Mammary epithelial cell (primary cell): ENCODE measurements at places on chromosomes 4 and X. TPM values are rescaled to one million over a fixed set of nuclear protein-coding genes. Genes with fewer than 3 reads are reported as not detected.

The IL13RA2 gene
- polyA plus RNA-seq: 2.9 TPM

The NHS gene
- polyA plus RNA-seq: 2.2 TPM

The STOX2 gene
- polyA plus RNA-seq: 1.8 TPM

The SMPX gene
- not detected for polyA plus RNA-seq

The NXF2B gene
- not detected for polyA plus RNA-seq

The ODAM gene
- not detected for polyA plus RNA-seq

GRCh38 chr4:18138076-18138665 is 116.6 kb upstream of the LCORL start:
- DNase-seq: no peak

DNA sequence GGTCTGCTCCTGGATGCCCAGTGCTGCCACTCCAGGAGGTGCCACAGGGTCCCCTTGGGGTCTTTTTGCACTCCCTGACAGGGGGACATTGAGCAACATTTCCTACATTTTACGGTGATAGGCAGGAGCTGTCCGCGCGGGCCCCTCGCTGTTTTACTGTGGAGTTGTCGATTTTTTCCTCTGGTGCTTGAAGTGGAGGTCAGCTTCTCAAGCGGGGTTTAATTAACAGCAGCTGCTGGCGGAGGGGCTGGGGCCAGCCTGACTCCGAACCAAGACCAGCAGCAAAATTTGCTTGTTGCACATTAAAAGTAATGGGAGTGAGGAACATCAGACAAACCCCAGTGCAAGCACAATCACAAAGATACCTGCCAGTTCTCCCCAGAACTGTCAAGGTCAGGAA is 13.2 kb upstream of the SH3TC1 start:
- no peak for DNase-seq

GRCh38 chr4:39706334-39706733 is 8.4 kb downstream of the UBE2K start:
- peak; percentile 65 for DNase-seq

GRCh38 chrX:48460031-48460430 is 10.0 kb downstream of the SLC38A5 start:
- no peak for DNase-seq

DNA sequence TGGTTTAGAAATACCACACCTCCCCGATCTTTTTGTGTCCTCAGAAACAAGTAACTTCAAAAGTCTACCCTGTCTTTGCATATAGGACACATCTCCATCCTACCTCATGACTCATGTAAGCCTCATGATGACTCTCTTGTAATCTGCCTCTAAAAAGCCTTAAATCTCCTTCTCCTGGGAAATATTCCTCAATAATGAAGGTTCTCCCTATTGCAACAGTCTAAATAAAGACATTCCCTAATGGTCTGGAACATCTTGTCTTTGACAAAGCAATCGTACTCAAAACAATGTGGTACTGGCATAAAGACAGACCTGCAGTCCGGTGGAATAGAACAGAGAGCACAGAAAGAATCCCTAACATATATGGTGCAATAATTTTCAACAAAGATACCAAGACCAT is 257.7 kb downstream of the OPHN1 start:
- DNase-seq: peak; percentile 11

- no peak for DNase-seq
These were observed 158.0 kb upstream of the PRDX4 start for GRCh38 chrX:23509256-23509655.

DNA sequence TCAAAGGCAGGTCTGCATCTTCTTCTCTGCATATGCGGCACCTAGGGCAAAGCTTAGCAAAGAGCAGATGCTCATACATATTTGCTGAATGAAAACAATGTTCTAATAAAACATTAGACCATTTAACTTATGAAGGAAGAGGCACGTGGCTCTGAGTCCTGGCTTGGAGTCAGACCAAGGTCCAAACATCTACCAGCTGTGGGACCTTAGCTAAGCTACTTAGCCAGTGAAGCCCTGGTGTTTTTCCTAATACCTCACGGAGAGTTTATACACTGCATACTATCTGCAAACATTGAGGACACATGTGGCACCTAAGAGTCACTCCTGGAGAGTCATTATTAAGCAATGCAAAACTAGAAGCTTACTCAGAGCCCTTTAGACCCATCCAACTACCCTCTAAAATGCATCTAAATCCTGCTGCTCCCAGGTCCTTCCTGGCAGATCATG is 9.0 kb downstream of the PDGFC start:
- DNase-seq: no peak

GRCh38 chr4:87844452-87844851 is 11.7 kb downstream of the MEPE start:
- no peak for DNase-seq

- no peak for DNase-seq
These were observed 11.9 kb downstream of the SULT1E1 start for GRCh38 chr4:69848028-69848427.

DNA sequence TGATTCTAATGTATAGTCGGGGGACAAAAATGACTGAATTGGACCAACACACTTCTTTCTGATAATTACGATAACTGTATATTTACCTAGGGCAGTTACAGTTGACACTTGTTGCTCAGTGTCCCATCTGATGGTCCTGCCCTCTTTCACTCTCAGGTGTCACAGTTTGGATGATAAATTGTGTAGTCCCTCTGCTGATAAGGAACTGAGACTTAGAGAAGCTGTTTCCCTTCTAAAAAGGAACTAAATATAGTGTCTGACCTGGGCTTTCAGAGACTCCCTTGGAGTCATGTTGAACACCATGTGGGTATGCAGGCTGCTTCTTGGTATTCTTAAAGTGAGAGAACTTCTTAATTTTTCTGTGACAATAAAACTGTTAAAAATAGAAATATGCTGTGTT is 23.7 kb upstream of the PNPLA4 start:
- DNase-seq: no peak

GRCh38 chr4:8515316-8516060 is 64.7 kb upstream of the GPR78 start:
- no peak for DNase-seq

- no peak for DNase-seq
These were observed 36.3 kb upstream of the PDLIM5 start for GRCh38 chr4:94415448-94415847.

GRCh38 chr4:54746218-54746617 is 88.5 kb downstream of the KIT start:
- DNase-seq: peak; percentile 47

- DNase-seq: no peak
These were observed 2.6 kb upstream of the SLC6A8 start for GRCh38 chrX:153685156-153685536.

GRCh38 chr4:67126570-67126969 is 418.7 kb downstream of the CENPC start:
- DNase-seq: no peak

DNA sequence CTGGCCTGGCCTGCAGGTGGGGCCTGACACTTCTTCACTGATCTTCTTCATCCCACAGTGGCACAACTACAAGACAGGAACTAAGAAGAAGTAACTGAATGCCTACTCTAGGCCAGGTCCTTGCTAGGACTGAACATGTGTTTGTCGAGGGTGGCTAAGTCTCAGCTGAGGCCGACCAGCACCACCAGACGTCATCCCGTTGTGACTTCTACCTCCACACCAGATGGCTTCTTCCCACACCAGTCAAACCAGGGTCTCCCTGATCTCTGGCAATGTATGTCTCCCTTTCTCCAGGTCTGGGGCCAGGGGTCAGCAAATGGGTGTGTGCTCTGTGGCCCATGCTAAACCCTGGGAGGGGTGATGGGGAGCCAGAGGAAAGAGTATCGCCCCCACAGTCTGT is 40.2 kb downstream of the PJA1 start:
- no peak for DNase-seq
